CD4-positive, alpha-beta T cell (primary cell): ENCODE measurements at places on chromosomes 1 and 21.

DNA sequence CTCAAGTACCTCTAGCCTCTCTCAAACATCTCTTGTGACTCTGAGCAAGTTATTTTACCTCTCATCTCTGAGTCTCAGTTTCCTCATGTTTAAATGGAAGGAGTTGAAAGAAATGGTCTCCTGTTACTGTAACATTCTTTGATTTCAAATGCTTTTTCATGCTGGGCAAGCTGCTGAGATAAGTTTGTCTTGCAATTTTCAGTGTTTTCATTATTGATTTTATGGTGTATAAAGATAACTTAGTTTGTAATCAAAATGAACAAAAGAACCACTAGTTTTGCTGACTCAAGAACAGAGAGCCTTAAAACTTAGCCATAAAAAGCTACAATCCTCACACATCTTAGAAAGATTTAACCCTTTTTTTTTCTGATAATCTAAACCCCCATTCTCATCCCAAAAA, 4.5 kb downstream of the LIPI start:
- no peak for DNase-seq

- DNase-seq, result peak; percentile 61
Observed at GRCh38 chr1:89611721-89612120, 21.2 kb upstream of the LRRC8C start.

- no peak for DNase-seq
Observed at GRCh38 chr1:173117108-173117633, 66.4 kb upstream of the TNFSF18 start.

DNA sequence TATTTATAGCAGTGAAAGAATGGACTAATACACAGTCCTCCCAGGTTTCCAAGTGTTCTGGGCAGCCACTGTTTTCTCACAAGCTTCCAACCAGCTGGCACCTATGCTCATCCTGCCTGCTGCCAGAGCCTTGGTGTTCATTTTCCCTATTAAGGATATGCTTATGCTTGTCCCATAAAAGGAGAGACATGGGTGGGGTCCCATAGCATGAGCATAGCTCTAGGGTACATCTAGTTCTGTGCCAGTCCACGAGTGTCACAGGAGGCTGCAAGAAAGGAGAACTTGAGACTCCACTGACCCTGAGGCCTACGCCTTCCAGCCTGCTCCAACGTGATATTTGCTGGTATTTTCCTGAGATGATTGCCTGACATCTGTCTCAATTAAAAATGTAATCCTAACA, 192.4 kb upstream of the PTGFR start:
- no peak for DNase-seq

DNA sequence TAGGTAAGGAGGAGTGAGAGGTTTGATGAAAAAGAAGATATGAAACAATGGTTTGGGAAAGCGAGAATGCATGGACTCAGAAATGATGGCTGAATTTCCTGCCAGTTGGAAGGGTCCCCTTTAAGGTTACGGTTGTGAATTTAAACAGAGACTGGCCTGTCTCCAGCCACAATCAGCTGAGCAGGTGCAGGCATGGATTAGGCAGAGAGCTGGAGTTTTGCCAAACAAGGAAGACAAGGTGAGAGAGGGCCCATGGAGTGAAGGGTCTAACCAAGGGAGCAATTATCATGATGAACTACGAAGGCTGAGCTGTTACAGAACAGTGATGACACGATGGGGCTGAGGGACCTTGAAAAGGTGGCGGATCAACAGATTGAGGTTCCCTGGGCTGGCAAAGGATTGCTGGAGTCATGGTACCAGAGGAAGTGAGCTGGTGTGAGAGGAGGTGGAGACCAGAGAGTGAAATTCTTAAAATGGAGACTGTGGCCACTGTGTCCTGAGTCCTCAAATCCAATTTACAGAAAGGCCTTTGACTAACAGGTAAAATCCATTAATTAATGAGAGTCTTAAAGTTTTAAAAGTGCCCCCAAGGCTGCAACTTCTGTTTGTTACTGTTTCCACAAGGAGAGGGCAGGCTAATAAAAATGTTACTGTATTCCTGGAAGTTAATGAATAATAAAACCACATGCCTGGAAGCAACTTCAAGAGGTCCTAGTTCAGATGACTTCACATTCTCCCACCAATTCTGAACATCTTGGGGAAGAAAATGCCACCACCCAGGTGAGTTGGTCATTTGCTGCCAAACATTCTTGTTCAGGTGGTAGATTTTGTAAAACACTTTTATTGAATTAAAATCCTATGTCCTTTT, 41.5 kb downstream of the LHX9 start:
- no peak for DNase-seq

GRCh38 chr1:85449356-85449755, 15.6 kb downstream of the DDAH1 start:
- DNase-seq, result no peak

DNA sequence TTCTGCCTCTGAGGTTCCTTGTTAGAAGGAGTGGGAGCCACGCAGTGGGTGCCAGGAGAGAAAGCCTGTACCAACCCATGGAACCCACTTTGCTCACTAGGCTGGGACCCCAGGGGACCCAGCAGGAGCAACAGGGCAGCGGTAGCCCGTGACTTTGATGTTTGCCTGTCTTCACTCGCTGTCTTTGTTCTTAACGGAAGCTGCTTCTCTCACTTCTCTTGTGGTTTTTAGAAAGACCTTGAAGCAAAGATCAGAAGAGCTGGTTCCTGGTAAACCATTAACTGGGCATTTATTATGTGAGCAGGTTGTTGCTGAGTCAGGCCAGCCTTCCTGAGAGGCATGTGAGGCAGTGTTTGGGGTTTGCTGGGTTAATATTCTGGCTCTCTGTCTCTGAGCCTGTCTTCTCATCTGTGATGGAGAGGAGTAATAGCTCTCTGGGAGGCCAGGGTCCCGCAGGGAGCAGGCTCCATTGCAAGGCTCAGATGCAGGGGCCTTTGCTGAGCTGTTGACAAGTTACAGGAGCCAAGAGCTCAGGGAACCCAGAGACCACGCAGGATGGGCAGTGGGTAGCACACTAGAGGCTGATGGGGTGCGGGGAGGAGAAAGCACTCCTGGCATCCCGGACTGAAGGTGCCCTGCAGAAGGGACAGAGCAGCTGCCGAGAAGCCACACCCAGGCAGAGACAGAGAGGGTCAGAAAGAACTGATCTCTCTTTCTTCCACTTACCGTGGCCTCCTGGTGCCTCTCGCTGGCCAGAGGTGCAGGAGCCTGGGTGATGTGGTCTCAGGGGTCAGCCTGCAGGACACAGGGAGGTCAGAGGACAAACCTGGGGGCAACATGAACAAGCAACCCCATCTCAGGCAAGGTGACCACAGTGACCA, 367.5 kb upstream of the C1orf174 start:
- no peak for DNase-seq

DNA sequence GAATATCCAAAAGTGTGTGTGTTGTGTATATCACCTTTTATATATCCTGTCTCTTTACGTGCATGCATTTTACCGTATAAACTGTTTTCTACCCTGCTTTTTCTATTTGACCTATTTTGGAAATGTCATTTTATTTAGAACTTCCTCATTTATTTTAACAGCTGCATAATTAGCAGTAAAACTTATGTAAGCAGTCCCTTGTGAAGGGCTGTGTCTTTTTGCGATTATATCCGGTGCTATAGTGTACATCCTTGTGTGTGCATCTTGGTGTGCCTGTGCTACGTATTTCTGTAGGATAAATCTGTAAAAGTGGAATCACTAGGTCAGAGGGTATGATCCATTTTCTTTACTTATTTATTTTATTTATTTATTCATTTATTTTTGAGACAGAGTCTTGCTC, 7.2 kb downstream of the LGALS8 start:
- no peak for DNase-seq

GRCh38 chr1:54335755-54336108, 70.5 kb downstream of the SSBP3 start:
- no peak for DNase-seq

DNA sequence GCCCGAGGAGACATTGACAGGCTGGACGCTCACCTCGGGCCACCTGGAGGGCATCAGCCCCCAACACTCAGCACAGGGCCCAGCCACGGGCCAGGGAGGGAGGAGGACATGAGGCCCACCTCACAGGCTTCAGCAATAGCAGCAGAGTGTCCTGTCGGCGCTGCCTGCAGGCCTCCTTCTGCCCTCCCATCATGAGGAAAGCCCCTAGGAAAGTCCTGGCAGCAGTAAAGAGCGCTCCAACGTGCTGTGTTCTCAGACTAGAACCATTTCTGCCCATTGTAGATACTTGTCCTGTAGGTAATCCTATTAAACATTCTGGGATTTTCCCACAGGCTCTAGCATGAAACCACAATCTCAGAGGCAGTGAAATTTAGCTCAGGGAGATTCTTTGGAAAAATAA, 62.0 kb upstream of the GALNT2 start:
- no peak for DNase-seq

DNA sequence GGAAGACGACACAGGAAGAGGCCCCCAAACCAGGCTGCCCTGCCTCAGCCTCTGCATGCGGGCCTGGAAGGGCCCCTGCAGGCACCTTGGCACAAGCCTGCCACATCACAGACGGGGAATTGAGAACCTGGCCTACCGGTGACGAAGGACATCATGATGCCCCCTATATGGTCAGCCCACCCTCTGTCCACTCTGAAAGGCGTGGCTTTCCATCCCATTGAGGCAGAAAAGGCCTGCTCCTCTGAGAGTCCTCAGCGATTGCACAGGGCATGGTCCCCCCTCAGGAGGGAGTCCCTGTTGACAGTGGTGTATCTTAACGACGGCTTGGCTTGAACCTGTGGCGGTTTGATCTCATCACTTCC, 11.4 kb downstream of the KRTAP10-1 start:
- DNase-seq, result no peak

DNA sequence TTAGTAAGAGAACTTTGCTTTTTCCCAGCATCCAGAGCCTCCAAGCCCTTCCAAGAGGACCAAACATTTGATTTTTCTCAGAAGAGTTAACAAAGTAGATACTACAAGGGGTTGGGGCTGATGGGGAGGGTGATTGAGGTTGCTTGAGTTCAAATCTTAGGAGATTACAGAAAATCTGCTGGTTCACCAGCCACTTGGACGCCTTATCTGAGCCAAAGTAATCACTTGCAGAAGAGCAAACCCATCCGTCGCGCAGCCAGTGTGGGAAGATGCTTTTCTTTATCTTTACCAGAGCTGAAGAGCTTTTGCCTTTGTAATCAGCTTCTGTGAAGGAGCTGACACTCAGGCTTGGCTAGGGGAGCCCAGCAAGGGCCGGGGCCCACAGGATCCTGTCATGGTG, 91.9 kb upstream of the CTTNBP2NL start:
- no peak for DNase-seq

- DNase-seq, result no peak
Observed at GRCh38 chr1:72105201-72105600, 177.1 kb downstream of the NEGR1 start.

DNA sequence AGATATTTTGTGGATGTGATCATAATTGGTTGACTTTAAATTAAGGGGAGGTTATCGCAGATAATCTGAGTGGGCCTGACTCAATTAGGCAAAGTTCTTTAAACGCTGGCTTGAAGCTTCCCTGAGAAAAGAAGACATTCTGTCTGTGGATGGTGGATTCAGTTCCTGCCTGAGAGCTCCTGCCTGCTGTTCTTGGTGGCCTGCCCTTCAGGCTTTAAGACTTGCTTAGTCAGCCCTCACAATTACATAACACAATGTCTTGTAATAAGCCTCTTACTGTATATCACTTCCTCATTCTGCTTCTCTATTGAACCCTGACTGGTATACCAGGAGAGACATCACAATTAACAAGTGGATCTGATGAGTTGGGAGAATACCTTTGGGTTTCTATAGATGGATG, 50.2 kb downstream of the KCNJ6 start:
- DNase-seq, result no peak

- DNase-seq, result no peak
Observed at GRCh38 chr1:237211031-237211430, 169.0 kb downstream of the RYR2 start.

- DNase-seq, result no peak
Observed at GRCh38 chr1:244782056-244782455, 53.4 kb upstream of the COX20 start.

GRCh38 chr1:72357411-72357810, 75.1 kb upstream of the NEGR1 start:
- DNase-seq, result no peak

DNA sequence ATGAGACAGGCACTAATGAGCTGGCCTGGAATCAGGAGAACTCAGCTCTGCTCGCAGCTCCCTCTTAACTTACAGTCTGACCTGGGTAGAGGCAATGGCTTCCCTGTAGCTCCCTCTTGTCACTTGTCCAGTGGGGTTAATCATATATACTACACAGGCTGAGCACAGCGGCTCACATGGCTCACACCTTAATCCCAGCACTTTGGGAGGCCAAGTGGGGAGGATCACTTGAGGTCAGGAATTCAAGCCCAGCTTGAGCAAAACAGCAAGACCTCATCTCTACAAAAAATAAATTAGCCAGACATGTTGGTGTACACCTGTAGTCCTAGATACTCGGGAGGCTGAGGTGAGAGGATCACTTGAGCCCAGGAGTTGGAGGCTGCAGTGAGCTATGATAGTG, 4.2 kb downstream of the S100A6 start:
- DNase-seq, result no peak

- no peak for DNase-seq
Observed at GRCh38 chr1:160437432-160438316, 37.3 kb downstream of the VANGL2 start.

DNA sequence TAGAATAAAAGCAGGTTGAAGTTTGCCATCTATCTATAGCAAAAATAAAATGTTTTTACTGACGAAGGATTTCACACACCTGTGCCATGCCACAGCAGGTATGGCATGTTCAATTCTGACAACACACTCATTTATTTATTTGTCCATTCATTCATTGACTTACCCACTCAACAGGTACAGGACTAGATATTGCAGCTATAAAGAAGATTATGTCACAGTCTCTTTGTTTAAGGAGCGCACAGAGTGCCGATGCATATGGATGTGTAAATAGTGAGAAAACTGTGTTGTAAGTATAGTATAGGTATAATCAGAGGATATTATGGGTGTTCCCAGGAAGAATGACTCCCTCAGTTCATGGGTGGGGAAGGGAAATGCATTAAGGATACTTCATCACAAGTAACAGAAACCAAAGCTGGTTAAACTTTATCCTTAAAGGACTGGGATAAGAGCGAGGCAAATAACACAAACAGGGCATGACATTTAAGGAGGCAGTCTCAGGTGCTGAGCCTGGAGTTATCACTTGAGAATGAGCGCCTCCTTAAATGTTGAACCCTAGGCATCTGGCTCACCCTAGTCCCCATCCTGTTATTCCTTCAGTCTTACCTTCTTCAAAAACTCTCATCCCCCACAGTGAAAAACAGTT, 7.9 kb upstream of the ZRANB2 start:
- no peak for DNase-seq

GRCh38 chr1:21899987-21900386, 37.1 kb downstream of the HSPG2 start:
- no peak for DNase-seq

GRCh38 chr1:214351551-214352277, 70.8 kb downstream of the SMYD2 start:
- no peak for DNase-seq

- DNase-seq, result no peak
Observed at GRCh38 chr1:56837244-56837939, 17.2 kb upstream of the C8A start.
